HFFc6 (cell line): ENCODE measurements at places on chromosomes 4 and X. TPM values are rescaled to one million over a fixed set of nuclear protein-coding genes. Genes with fewer than 3 reads are reported as not detected.

DNA sequence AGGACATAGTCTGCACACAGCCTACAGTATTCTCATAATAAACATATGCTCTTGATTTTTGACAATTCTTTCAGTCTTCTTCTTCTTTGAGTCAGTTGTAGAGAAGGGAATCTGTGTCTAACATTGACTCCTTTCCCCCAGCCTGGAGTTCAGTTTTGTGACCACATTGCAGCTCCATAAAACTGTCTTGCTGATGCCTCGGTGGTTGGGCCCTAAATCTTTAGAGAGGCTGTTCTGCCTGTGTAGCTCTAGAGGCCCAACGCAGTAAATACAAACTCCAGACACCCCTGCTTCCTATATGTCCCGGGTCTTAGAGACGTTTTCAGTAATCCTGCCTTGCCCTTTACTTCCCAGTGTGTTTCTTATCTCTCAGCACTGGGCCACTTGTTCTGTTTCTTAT, 639.5 kb upstream of the AADAT start:
- H3K36me3 ChIP-seq: no peaks in the 10 kb centered on the region
- no peaks in the 10 kb centered on the region for H3K4me1 ChIP-seq
- no peaks in the 10 kb centered on the region; the same call in 1 of the 2 replicates for H3K27me3 ChIP-seq
- no peak overlapping the region for H3K27ac ChIP-seq
- DNase-seq: no peak

- H3K27me3 ChIP-seq: peaks cover 3% of the 10 kb centered on the region
- no peak overlapping the region for H3K27ac ChIP-seq
- no peaks in the 10 kb centered on the region for H3K4me1 ChIP-seq
- no peaks in the 10 kb centered on the region for H3K36me3 ChIP-seq
- no peak overlapping the region for H3K4me3 ChIP-seq
Observed at GRCh38 chr4:149176039-149176438, 639.6 kb downstream of the IQCM start.

GRCh38 chr4:43757147-43757546, 691.5 kb downstream of the KCTD8 start:
- no peaks in the 10 kb centered on the region for H3K4me1 ChIP-seq
- no peaks in the 10 kb centered on the region; the same call in 1 of the 2 replicates for H3K36me3 ChIP-seq
- DNase-seq: no peak
- no peaks in the 10 kb centered on the region for H3K27me3 ChIP-seq
- H3K27ac ChIP-seq: no peak overlapping the region
- H3K4me3 ChIP-seq: no peak overlapping the region

The POLN gene
- 1.5 to 3.4 TPM (median 2.2 TPM) in 3 replicates for total RNA-seq

The XAGE2 gene
- total RNA-seq: not detected in 3 replicates

The SASH3 gene
- not detected in 3 replicates for total RNA-seq

The DMD gene
- total RNA-seq: 5.1 to 6.0 TPM (median 5.5 TPM) in 3 replicates
